ENCODE measurements at places on chromosomes 11 and 22. TPM values are rescaled to one million over a fixed set of nuclear protein-coding genes. Genes with fewer than 3 reads are reported as not detected.

- DNase-seq, result no peak
These were observed 47.2 kb downstream of the MRGPRX2 start for GRCh38 chr11:19013181-19013857.

DNA sequence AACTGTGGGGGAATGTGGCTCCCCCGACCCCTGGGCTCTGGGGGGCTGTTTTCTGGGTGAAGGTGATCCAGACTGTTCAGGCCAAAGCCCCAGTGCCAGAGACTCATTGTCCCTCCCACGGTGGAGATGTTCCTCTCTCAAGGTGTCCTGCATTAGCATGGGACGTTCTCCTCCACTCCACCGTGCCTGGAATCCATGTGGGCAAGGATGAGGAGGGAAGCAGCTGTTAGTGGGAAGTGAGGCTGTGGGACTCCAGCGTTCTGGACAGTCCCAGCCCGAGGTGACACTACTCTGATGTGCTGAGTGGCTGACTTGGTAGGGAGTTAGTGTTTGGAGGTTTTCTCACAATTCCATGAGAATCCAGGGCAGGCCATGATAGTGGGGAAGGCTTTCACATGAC is 31.4 kb upstream of the CLDN5 start:
- DNase-seq, result no peak

The MRPL40 gene
- 8.8 TPM for total RNA-seq

- DNase-seq, result no peak
These were observed 77.7 kb downstream of the TRIM44 start for GRCh38 chr11:35740061-35740799.

- DNase-seq, result no peak
These were observed 11.0 kb upstream of the OR10D3 start for GRCh38 chr11:124172101-124172500.

DNA sequence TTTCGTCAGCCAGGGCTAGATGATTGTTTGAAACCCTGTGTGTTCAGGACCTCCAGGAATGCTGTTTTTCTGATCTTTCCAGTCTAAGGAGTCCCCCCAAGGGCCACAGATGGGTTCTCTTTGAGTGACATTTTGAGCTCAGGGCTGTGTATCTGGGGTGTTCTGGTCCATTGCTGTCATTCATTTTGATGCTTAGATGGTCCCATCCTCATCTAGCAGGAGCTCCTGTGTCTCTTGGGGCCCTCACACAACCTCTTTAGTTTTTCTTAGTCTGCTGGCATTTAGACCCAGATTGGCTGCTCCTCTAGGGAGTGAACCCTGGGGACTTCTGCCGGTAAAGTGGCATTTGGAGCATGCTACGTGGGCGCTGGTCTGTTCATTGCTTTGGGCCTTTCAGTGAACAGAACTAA is 39.1 kb downstream of the MED15 start:
- no peak for DNase-seq

- no peak for DNase-seq
These were observed 20.6 kb upstream of the RAPSN start for GRCh38 chr11:47469361-47470179.

GRCh38 chr11:115613004-115613403 is 108.8 kb upstream of the CADM1 start:
- DNase-seq, result no peak

The CHRNA10 gene
- not detected for total RNA-seq

The OR51E2 gene
- not detected for total RNA-seq

GRCh38 chr11:116420030-116420429 is 352.8 kb downstream of the BUD13 start:
- no peak for DNase-seq

The CDKN1C gene
- 13.4 TPM for total RNA-seq

The LRRC74B gene
- not detected for total RNA-seq

- no peak for DNase-seq
These were observed 94.6 kb upstream of the NARS2 start for GRCh38 chr11:78669249-78669648.

The NLRP14 gene
- total RNA-seq, result not detected

DNA sequence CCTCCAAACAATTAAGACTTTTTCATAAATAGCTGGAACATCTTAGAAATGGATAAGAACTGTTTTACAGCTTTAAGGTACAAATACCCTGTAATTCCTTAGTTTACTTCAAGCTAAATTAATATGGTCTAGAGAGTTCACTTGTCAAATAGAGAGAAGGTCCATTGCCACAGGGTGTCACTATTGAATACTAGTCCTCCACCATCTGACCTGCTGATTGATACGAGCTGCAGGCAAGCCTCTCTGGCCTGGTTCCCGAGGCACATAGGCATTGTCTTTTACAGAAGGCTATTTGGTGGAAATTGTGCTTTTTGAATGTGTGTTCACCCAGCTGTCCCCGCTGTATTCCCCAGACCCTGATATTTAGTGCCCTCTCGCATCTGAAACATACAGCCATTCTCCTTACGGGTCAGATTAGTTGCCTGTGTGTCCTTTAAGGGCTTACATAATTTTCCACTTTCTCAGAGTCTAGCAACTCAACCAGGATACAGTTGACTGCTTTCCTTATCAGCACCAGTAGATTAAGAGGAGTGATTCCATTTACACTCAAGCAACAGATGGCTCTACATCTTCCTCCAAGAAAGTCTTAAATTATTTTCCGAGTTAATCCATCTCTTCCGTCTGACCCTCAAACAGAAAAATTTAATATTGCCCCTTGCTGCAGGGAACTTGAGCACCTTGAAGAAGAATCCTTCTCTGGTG is 788.8 kb upstream of the FAT3 start:
- peak; percentile 27 for DNase-seq

DNA sequence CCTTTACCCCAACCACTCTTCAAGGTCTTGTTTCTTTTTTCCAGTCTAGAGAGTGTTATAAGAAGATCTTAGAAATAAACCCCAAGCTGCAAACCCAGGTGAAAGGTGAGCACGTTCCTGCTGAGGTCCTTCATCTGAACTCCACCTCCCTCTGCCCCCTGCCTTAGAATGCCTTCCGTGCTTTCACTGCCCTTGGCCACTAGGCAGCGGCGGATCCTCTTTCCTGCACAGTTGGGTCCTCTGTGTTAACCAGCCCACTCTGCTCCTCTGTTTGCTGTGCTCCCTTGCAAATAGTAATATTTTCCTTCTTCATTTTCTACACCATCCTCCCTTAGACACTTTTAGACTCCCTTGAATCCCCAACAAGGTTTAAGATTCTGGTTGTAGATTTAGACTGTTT is 24.3 kb downstream of the TTC12 start:
- no peak for DNase-seq

DNA sequence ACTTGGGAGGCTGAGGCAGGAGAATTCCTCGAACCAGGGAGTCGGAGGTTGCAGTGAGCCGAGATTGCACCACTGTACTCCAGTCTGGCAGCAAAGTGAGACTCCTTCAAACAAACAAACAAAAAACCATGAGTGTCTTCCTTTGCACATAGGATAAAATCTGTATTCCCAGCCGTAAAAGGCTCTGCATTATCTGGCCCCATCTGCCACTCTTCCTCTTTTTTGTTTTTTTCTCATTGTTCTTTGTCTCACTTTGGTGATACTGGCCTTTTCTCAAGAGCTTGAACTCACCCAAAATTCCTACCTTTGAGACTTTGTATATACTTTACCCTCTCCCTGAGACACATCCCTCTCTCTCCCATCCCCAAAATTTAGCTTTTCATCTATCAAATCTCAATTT is 17.6 kb downstream of the FDX1 start:
- no peak for DNase-seq

GRCh38 chr11:5115339-5115738 is 22.8 kb downstream of the OR52A5 start:
- no peak for DNase-seq

- DNase-seq, result no peak
These were observed 722.9 kb upstream of the RAG2 start for GRCh38 chr11:37320921-37321320.

GRCh38 chr11:76410851-76411357 is 29.8 kb downstream of the GVQW3 start:
- DNase-seq, result no peak

GRCh38 chr11:8085011-8085645 is 4.1 kb downstream of the TUB start:
- no peak for DNase-seq

DNA sequence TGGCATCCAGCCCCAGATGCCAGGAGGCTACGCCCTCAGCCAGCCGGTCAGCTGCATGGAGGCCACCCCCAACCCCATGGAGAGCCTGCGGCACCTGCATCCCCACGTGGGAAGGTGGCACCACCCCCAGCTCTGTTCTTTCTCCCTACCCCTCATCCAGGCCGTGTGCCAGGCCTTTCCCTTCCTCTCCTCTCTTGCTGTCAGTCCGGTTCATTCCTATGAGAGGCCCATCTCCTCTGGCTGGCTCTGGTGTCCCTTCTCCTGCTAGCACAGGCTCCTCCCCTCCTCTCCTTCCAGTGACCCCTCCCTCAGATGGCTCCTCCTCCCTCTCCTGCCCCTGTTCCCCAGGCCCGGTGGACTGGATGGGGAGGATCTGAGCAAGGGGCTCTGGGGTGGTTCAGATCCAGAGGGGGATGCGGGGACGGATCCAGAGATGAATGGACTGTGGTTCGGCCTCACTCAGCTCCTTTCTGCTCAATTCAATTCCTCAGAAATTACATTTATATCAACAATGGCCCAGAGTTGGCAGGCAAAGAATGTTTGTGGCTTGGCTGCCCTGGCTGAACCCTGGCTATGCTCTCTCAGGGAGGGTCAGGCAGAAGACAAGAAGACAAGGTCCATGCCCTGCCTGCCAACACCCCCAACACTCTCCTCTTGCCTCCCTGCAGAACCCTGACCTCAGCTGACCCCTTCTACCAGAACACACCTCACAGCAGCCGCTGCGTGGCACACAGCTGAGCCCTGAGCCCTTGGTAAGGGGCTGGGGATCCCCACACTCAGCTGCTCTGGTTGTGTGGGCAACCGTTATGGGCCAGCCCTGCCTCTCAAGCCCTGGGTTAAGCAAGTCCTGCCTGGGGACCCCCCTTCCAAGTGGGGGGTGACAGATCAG is 18.5 kb upstream of the LRRC10B start:
- DNase-seq, result peak; percentile 73

GRCh38 chr22:37182101-37182948 is 5.7 kb downstream of the C1QTNF6 start:
- no peak for DNase-seq

GRCh38 chr11:30889143-30889794 is 303.1 kb upstream of the MPPED2 start:
- DNase-seq, result no peak

The DLG2 gene
- total RNA-seq, result 4.3 TPM

DNA sequence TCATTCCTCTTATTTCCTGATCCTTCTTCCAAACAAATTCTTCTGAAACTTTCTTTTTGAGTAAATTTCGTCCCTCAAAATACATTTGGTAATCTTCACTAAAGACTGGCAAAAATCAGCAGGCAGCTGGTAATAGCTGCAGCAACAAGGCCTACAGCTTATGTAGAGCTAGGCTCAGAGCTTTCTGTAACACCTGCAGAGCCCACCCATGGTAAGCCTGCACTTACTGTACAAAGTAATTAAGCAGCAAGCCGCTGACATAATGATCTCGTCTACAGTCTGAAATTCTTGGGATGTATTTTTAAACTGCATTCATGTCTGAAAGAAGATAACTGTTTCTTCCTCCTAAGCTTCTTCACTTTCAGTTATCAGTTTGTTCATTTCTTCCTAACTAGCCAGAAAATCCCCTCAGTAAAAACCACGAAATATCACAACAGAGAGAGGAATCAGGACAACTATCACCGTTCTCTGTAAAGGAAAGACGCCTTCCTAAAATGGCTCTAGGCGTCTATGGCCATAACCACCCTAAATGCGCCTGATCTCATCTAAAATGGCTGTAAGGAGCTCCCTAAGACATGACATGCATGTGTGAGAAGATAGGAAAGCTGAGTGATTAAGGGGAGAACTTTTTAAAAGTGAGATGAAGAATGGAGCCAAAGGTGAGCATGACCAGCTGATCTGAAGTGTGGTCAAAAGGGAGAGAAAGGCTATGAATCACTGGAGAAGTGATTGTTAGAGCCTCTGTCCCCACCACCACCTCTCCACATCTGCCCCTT is 56.2 kb downstream of the DENND5A start:
- no peak for DNase-seq
